AG10803 (cell line): ENCODE measurements at places on chromosomes 7 and 10.
A peak's percentile ranks its signal among the peaks of the same experiment; 100 is the strongest.

DNA sequence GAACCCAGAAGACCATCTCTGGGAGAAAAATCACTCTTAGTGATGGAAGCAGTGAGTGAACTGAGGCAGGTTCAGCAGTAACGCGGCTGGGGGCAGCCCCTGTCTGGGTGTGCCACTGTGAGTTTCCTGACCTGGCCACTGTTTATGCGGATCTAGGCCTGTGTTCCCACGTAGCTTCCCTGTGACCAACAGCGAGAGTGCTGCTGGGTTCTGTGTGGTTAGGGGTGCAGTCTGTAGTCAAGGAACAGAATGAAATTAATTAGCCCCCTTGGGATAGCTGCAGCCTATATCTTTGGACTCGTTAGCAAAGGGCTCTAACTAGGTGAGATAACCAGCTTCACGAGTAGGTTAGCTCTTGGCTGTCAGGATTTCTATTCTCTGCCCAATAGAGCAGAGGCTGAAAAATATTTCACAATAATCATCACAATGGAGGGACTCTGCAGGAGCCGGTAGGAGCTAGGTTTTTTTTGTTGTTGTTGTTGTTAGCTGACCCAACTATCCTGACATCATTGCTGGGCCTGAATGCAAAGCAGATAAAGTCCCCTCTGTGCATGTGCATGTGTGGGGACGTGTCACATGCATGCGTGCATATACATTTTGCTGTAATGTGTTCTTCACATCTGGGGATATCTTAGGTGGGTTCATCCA is 164.9 kb downstream of the TMEM178B start:
- DNase-seq: no peak

GRCh38 chr10:23345861-23346260 is 1.3 kb upstream of the C10orf67 start:
- DNase-seq: peak; percentile 69

- DNase-seq: no peak
Measured at GRCh38 chr7:6608794-6609193, 6.6 kb upstream of the ZNF853 start.

DNA sequence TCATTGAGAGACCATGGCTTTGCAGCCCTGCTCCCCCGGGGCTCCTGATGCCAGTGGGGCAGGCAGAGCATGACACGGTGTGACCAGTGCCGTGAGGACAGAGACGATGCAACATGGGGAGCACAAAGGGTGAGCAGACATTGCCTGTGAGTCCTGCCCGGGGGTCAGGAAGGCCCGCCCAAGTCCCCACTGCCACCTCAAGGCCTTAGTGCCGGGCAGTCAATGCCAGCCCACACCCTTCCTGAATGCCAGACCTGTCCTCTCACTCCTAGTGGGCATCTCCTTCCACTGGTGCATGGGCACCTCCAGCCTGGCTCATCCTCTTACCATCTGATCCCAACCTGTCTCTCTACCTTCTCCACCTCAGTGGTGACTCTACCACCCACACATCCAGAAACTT is 157.9 kb upstream of the ZMIZ1 start:
- no peak for DNase-seq

DNA sequence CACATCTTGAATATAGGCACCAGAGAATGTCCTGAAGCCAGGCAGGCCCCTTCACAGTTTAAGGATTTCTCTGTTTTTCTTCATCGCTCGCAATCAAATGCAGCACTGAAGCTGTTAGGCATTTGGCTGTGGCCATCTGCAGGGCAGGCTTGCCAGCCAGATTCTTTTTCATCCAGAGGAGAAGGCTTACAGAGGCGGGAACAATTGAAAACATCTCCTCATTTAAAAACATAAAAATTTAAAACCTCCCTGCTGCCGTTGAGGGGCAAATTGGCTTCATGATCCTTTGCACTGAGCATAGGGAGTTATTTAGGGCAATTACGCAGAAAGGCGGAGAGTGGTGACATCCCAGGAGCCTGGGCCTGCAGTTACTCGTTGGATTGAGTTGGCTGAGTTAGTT is 500.0 kb downstream of the TYW1 start:
- no peak for DNase-seq

DNA sequence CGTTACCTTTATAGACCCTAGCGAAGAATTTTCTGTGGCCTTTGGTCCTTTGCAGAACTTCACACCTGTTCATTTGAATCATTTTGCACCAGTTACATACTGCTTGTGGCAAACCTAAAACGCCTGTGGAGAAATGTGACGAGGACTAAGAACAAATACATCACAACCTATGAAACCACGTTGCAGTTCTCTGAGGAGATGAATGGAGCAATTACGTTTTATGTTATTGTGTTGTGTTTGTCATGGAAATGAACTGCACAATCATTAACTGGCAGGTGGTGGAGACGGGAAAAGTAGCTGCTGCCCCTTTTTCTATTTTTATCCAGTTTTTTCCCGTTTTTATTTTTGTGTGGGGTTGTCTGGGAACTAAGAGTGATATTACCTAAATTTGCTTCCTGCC is 505.5 kb downstream of the SDK1 start:
- no peak for DNase-seq

DNA sequence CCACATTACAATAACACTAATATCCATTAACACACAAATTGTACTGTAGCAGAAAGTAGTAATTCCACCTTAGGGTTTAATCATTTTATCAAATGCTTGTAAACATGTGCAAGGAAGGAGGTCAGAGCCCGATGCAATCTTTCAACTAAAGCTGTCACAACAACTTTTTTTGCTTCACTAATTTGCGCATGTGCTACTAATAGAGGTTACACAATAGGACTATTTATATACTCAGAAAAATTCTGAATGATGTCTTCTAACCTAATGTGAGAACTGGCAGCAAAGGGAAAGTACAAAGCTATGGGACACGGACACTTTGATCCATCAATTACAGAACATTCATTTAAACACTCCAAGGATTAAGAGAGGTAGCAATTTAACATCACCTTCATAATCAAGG is 244.4 kb downstream of the CHCHD3 start:
- peak; percentile 71 for DNase-seq

DNA sequence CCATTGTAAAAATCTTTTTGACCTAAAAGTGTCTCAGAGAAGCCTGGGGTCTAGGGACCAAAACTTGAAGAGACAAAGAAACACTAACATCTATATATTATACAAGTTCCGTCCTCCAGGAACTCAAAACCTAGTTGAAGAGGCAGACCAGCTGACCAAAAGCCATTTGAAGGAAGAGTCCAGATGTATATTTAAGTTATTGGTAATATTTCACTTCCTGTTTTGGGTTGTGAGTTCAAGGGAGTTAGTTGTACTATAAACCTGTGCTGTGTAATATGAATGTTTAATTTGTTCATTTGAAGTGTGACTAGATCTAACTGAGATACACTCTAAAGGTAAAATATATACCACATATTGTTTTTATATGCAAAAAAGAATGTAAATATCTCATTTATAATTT is 45.0 kb downstream of the CDK1 start:
- DNase-seq: no peak

DNA sequence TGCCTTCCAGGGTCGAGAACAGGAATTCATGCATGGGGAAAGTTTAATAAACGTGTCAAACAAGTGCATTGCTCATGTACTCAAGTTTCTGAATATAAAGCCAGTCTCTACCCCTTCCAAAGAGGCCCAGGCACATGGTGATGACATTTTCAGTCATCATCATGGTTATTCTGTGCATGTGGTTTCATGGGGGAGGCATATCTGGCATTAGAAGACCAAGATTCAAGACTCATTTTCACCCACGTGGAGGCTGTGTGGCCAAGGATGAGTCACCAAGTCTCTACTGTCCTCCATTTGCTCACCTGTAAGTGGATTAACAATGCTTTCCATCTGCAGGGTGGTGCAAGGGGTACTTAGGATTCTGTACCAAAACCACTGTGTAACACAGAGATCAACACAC is 34.0 kb upstream of the CNPY1 start:
- no peak for DNase-seq

GRCh38 chr10:59879363-59879913 is 26.9 kb downstream of the CCDC6 start:
- no peak for DNase-seq

DNA sequence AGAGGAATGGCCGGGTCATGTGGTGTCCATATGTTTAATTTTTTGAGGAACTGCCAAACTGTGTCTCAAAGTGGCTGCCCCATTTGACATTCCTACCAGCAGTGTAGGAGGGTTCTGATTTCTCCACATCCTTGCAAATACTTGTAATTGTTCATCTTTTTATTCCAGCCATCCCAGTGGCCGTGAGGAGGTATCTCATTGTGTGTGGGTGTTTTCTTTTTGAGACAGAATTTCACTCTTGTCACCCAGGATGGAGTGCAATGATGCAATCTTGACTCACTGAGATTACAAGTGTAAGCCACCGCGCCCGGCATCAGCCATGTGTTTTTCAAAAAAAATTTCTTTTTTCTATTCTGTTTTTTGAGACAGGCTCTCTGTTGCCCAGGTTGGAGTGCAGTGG is 38.7 kb upstream of the DLG5 start:
- DNase-seq: peak; percentile 97

GRCh38 chr7:112638675-112639400 is 151.4 kb downstream of the TMEM168 start:
- no peak for DNase-seq

DNA sequence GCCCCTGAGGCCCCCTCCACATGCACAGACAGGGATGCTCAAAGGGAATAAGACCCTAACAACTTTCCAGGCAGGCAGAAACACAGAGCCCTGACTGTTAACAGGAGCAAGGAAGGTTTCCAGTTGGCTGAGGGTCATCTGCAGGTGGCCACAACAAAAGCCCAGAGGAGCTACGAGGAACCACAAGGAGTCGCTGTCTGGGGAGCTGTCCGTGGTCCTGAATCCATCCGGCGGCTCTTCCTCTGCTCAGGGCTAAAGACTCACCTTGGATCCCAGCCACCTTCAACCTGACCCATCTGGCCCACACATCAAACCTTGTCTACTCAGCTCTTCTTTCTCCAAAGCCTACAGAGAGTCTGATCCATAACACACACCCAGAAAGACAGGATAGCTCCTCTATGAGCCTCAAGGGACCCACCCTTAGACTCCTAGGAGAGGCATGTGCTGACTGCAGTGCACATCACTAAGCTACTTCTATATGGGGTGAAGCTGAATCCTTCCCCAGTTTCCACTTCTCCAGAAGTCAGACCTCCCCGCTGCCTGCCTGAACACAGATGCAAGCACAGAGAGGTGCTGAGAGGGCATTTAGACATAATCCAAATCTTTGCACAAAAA is 104.0 kb downstream of the SLIT1 start:
- peak; percentile 37 for DNase-seq

DNA sequence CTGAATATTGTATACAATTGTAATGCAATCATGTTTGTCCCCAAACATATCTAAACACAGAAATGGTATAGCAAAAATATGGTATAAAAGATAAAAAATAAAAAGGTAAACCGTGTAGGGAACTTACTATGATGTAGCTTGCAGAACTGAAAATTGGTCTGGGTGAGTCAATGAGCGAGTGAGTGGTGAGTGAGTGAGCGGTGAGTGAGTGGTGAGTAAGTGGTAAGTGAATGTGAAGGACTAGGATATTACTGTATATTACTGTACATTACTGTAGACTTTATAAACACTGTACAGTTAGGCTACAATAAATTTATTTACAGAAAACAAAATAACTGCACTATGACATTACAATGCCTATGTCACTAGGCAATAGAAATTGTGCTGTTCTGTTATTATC is 1163.2 kb upstream of the SORCS1 start:
- peak; percentile 15 for DNase-seq

GRCh38 chr7:47441796-47442604 is 139.9 kb downstream of the TNS3 start:
- DNase-seq: peak; percentile 32

- DNase-seq: no peak
Measured at GRCh38 chr7:151138153-151138851, 29.2 kb downstream of the GBX1 start.
